ENCODE measurements at places on chromosomes 2 and 18. TPM values are rescaled to one million over a fixed set of nuclear protein-coding genes. Genes with fewer than 3 reads are reported as not detected.

LIPG gene
- 0.19 TPM for total RNA-seq

CCDC148 gene
- total RNA-seq = 0.39 TPM

PTPRN gene
- total RNA-seq = 1.9 TPM

STEAP3 gene
- 39.7 TPM for total RNA-seq

TXNDC2 gene
- total RNA-seq = 0.10 TPM

PFN4 gene
- 1.9 TPM for total RNA-seq

NEURL3 gene
- total RNA-seq = 2.2 TPM

TRAF3IP1 gene
- total RNA-seq = 13.8 TPM

SNTG2 gene
- total RNA-seq = not detected

CDCA7 gene
- total RNA-seq = 50.3 TPM

CAPN14 gene
- total RNA-seq = 0.07 TPM

ALPG gene
- 0.15 TPM for total RNA-seq

SLC11A1 gene
- 0.15 TPM for total RNA-seq

ERICH2 gene
- not detected for total RNA-seq

LRRTM1 gene
- not detected for total RNA-seq

COL6A3 gene
- 0.07 TPM for total RNA-seq

SIX3 gene
- 0.58 TPM for total RNA-seq

UGT1A9 gene
- 6.0 TPM for total RNA-seq

AKAIN1 gene
- not detected for total RNA-seq

RAB6C gene
- total RNA-seq = not detected

SLC4A3 gene
- 3.8 TPM for total RNA-seq

ITPRIPL1 gene
- not detected for total RNA-seq
